ENCODE measurements at places on chromosomes 4 and X.

GRCh38 chrX:25941087-25941486, 197.1 kb upstream of the MAGEB18 start:
- no peak for DNase-seq

DNA sequence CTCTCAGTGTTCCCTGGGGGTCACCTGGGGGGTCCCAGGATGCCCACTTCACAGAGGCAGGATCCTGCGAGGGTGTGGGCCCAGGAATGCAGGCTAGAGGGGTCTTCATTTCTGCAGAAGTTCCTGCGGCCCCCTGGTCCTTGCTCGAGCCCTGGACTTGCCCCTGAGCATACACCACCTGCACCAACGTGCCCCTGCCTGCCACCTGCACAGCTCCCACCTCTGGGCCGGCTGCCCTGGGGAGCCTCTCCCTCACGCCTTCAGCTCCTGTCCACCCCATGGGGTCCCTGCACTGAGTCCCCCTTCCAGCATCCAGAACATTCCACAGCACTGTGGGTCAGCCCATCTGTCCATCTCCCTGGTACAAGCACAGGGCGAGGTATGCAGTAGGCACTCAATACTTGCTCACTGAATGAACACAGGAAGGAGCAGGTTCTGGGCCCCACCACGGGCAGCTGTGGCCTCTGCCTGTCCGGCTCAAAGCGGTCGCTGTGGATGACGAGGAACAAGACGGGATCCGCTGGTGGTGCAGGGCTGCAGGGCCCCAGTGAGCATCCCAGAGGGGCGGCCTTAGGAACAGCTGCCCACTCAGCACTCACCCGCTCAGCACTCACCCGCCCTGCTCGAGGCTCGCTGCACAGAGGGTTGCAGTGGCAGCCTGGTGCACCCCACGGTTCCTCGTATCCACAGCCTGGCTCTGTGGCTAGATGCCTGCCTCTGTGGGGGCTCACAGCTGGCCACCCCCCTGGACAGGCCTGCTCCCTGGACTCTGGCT, 70.5 kb upstream of the MXD4 start:
- DNase-seq: no peak

- peak; percentile 79 for DNase-seq
Measured at GRCh38 chr4:40316782-40317635, 18.1 kb upstream of the CHRNA9 start.

DNA sequence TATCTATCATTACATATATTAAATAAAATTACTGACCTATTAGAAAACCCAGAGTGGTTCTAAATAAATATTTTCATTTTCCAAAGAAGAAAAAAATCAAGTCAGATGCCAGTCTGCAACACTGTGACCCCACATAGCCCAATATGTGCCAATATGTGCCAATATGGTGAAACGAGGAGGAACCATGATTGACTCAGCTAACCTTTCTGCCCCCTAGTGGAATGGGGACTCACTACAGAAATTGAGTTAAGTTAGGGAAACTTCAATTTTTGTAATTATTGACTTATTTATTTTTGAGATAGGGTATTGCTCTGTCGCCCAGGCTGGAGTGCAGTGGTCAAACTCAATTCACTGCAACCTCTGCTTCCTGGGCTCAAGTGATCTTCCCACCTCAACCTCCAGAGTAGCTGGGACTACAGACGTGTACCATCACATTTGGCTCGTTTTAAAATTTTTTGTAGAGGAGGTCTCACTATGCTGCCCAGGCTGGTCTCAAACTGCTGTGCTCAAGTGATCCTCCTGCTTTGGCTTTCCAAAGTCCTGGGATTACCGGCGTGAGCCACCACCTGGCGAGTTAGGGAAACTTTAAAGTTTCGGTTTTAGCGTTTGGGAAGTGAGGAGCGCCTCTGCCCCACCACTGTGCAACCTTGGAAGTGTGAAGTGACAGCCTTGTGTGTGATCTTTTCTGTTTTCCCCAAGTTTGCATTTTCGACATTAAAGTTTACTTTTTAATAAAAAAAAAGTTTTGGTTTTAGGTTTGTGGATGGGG, 116.8 kb upstream of the SHISA3 start:
- DNase-seq: no peak

- DNase-seq: no peak
Measured at GRCh38 chr4:183658362-183659028, 490 bp downstream of the RWDD4 start.

DNA sequence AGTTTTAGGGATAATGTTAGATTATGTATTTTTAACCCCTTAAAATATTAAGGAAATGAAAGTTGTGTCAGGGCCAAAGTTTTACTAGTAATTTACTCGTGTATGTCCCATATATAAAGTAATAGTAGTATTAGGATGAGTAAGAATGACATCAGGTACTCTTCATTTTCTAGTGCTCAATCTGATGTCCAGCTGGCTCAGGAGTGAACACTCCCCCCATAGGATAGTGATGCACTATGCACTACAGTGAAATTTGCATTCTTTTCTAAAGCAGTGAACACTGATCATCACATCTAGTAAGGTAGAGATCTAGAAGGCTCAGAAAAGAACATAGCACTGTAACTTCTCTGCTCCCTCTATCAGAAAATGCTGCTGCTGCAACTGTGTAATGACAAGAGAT, 409.7 kb downstream of the GLUD2 start:
- no peak for DNase-seq

DNA sequence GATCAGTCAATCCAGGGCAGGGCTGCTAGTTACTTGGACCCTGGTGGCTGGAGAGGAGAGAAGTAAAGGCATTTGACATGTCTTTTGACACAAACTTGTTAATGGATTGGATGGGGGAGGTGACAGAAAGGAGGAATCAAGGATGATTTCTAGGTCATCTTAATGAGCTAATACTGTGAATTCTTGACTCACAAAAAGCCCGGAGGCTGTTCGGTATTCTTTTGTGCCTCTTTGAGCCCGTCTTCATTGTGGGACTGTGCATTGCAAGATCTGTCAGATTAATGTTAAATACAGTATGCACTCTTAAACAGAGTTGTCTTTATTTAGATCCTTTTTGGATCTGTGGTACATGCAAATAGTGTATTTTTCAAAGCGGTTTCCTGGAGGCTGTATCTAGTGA, 25.1 kb downstream of the POLA1 start:
- DNase-seq: no peak

- DNase-seq: no peak
Measured at GRCh38 chrX:41895826-41896225, 27.5 kb downstream of the CASK start.

DNA sequence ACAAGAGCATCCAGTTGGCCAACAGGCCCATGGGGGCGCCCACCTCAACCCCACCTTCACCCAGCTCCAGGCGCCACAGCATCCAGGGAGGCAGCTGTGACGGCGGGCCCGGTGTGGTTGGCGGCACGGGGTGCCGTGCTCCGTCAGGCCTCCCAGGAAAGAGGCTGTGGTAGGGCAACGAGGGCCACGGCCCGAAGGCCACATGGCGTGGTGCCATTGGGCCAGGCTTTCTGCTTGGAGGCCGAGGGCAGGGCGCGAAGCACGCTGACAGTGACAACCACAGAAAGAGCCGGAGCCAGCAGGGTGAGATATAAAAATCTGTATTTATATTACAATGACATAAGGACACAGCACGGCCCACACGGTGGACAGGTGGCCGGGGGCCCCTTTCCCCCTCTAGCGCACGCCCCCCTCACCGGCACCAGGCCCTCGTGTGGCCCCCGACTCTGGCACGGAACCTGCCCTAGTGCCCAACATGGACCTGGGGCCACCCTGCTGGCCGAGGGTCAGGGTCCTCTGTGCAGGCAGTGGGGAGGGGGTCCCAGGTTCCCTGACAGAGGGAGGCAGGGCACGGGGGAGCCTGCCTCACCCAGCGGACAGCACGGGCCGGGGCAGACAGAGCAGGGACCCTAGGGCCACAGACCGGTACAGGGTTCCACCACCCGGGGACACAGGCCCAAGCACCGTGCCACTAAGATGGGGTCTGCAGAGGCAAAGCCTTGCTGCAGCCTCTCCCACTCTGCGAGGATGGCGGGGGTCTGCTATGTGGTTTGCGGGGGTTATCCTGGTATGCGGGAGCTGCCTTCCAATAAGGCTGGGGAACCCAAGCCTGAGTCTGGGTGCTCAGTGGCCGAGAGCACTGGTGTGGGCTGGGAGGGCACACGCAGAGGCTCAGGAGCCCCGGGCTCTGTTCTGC, 5.5 kb upstream of the HAUS3 start:
- DNase-seq: no peak

- DNase-seq: peak; percentile 55
Measured at GRCh38 chr4:111323496-111323895, 700.6 kb upstream of the PITX2 start.

Measured in AG04449 (cell line).